ENCODE measurements at places on chromosomes 7 and 10. TPM values are rescaled to one million over a fixed set of nuclear protein-coding genes. Genes with fewer than 3 reads are reported as not detected.

CYP2E1 gene
- 0.26 TPM for total RNA-seq

FAM221A gene
- total RNA-seq, result 5.9 TPM

AGBL3 gene
- total RNA-seq, result 1.4 TPM

STEAP1 gene
- total RNA-seq, result 2.8 TPM

CFAP70 gene
- total RNA-seq, result 0.26 TPM

LBX1 gene
- not detected for total RNA-seq

THSD7A gene
- 28.3 TPM for total RNA-seq

ATRNL1 gene
- 1.4 TPM for total RNA-seq

TMEM139 gene
- total RNA-seq, result not detected

PTF1A gene
- not detected for total RNA-seq

UCMA gene
- total RNA-seq, result not detected

OGA gene
- total RNA-seq, result 74.1 TPM

TSPAN15 gene
- total RNA-seq, result 86.2 TPM

GAD2 gene
- total RNA-seq, result not detected

BLNK gene
- total RNA-seq, result not detected

GRID1 gene
- total RNA-seq, result not detected

TRPV5 gene
- total RNA-seq, result not detected

IFIT3 gene
- total RNA-seq, result 11.2 TPM

LRRC4 gene
- 1.4 TPM for total RNA-seq

NANOS1 gene
- total RNA-seq, result 0.43 TPM

DMBT1 gene
- not detected for total RNA-seq

AS3MT gene
- 0.54 TPM for total RNA-seq

ZEB1 gene
- total RNA-seq, result 108 TPM

WDR86 gene
- total RNA-seq, result 0.11 TPM

INHBA gene
- 4.2 TPM for total RNA-seq

FAM25G gene
- not detected for total RNA-seq

CCDC146 gene
- total RNA-seq, result 1.2 TPM

R3HCC1L gene
- 9.5 TPM for total RNA-seq

SMKR1 gene
- 0.34 TPM for total RNA-seq

UCN3 gene
- total RNA-seq, result not detected

ANKRD30A gene
- total RNA-seq, result not detected

TSPAN12 gene
- 128 TPM for total RNA-seq

SLC16A12 gene
- not detected for total RNA-seq

HMX3 gene
- not detected for total RNA-seq

PTPRZ1 gene
- not detected for total RNA-seq

INMT gene
- total RNA-seq, result not detected

ZNF138 gene
- 4.1 TPM for total RNA-seq

CUBN gene
- total RNA-seq, result 19.9 TPM
